ENCODE measurements at places on chromosomes 12 and 14.

DNA sequence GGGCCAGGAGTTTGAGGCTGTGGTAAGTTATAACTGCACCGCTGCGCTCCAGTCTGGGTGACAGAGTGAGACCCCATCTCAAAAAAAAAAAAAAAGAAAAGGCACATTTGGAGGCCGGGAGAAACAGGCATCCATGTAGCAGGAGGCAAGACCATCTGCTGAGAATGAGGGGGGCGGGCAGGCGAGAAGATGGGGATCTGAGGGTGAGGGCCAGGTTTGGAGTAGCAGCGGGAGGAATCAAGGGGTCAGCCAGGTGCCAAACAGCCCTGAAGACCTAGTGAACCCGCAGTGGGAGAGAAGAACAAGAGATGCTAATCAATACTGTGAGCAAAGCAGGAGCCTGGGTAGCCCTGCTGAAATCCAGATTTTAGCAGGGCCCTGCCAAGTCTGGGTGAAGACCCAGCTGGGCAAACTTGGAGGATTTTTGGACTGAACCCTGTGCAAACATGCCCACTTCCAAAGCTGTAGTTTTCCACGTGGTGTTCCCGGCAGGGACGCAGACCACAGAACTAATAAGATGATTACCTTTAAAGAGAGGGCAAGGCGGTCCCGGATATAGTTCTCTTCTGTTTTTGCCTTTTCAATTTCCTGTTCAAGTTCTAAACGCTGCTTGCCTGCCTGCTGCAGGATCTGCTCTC is 61.0 kb downstream of the NIN start:
- no peak for DNase-seq

- DNase-seq, result no peak
Observed at GRCh38 chr14:75223664-75224154, 47.3 kb upstream of the TMED10 start.

DNA sequence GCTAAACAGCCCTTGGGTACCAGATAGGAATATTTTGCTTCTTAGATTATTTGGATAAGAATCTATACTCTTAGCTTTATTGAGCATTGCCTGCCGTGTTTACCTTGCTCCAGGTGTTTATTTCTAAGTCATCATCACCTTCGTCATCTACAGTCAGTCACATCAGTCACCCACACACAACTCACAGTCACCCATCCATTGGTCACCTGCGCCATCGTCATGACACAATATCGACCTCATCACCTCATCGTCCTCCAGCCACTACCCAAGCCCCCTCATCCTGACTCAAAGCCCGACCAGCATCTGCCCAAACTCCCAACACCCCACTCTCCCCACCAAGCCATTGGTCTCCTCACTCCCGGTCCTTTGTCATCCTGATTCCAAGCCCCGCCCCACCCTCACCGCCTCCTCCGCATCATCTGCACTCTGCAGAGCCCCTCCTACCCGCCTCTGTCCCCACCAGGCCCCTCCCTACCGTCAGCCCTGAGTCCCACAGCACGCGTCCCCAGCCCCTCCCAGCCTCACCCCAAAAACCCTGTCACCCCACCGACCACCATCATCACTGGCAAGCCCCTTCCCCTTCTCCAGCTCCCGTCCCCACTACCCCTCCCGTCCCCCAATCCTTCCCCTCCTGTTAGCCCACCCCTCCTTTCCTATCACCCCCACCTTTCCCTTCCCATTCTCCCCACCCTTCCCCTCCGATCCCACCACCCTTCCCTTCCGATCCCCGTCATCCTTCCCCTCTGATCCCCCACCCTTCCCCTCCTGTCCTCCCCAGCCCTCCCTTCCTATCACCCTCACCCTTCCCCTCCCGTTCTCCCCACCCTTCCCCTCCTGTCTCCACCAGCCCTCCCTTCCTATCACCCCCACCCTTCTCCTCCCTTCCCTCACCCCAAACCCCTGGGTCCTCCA is 9.8 kb downstream of the DLK1 start:
- DNase-seq, result peak; percentile 1

DNA sequence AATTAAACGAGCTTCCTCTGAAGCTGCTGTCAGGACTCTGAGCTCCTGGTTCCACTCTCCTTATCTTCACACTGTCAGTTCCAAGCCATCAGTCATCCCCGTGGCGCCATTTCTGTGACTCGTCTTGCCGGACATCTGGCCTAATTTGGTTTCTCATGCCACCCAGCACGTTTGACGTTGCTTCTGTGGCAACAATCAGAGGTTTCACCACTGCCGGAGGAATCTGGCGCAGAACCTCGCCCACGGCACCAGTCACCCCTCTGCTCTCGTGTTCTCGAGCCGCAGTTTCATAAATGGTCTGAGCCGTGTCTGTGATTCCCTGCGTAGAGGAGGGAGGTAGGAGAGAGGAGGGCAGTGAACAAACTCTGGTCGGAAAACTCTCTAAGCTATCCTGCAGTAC is 29.7 kb downstream of the BDKRB1 start:
- DNase-seq, result no peak

- no peak for DNase-seq
Observed at GRCh38 chr12:94033784-94034183, 114.6 kb upstream of the PLXNC1 start.

- DNase-seq, result no peak
Observed at GRCh38 chr14:103423050-103423461, 37.8 kb downstream of the MARK3 start.

GRCh38 chr12:85179680-85180270 is 100.2 kb upstream of the ALX1 start:
- DNase-seq, result no peak

GRCh38 chr14:65872536-65872935 is 460.0 kb downstream of the FUT8 start:
- DNase-seq, result no peak

GRCh38 chr12:90333424-90333823 is 621.6 kb downstream of the CCER1 start:
- no peak for DNase-seq

DNA sequence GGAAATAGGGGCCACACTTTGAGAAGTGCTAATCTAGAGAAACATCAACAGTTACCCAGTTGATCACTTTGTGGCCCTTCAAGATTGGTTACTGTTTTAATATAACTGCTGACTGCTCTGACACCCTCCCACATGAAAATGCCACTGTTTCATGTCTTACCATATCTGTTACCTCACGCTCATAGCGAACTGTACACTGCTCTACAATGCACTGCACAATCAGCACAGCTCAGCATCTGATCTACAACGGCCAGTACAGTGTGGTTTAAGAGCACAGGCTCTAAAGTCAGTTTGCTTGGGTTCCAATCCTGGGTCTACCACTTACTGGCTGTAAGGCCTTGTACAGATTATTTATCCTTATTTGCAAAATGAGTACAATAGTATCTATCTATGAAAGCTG is 39.1 kb downstream of the SPPL3 start:
- no peak for DNase-seq

- no peak for DNase-seq
Observed at GRCh38 chr14:87799400-87799799, 193.6 kb downstream of the GALC start.

DNA sequence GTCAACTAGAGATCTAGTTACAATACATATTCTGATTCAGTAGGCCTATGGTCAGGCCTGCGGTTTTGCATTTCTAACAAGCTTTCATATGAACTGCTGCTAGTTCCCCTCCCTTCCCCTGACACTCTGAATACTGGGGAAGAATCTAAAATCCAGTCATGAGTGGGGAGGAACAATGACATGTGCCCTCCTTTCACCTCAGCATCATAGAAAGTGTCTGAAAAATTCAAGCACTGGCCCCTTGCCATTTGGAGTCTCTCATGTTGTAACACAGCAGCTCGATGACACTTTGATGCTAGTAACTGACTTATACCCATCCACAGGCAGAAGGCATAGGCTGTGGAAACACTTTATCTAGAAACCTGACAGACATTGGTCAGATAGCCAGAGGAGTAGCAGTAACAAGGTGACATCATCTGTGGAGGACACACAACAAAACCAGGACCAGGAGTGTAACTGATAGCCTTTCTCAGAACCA is 161.9 kb upstream of the RASSF8 start:
- DNase-seq, result no peak

- DNase-seq, result no peak
Observed at GRCh38 chr12:6532927-6533652, 1.2 kb upstream of the GAPDH start.

- DNase-seq, result no peak
Observed at GRCh38 chr12:66740732-66741131, 61.9 kb upstream of the GRIP1 start.

DNA sequence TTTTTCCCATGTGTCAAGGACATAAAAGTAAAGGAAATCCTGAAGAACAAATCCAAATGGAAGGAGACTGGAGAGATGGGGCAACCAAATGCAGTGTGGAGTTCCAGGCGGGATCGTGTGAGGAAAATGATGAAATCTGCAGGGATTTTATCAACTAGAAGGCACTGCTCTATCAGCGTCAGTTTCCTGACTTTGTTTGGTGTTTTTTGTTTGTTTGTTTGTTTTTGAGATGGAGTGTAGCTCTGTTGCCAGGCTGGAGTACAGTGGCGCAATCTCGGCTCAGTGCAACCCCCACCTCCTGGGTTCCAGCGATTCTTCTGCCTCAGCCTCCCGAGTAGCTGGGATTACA is 43.3 kb upstream of the GPR132 start:
- DNase-seq, result no peak

- DNase-seq, result no peak
Observed at GRCh38 chr14:93956514-93957332, 19.6 kb downstream of the ASB2 start.

DNA sequence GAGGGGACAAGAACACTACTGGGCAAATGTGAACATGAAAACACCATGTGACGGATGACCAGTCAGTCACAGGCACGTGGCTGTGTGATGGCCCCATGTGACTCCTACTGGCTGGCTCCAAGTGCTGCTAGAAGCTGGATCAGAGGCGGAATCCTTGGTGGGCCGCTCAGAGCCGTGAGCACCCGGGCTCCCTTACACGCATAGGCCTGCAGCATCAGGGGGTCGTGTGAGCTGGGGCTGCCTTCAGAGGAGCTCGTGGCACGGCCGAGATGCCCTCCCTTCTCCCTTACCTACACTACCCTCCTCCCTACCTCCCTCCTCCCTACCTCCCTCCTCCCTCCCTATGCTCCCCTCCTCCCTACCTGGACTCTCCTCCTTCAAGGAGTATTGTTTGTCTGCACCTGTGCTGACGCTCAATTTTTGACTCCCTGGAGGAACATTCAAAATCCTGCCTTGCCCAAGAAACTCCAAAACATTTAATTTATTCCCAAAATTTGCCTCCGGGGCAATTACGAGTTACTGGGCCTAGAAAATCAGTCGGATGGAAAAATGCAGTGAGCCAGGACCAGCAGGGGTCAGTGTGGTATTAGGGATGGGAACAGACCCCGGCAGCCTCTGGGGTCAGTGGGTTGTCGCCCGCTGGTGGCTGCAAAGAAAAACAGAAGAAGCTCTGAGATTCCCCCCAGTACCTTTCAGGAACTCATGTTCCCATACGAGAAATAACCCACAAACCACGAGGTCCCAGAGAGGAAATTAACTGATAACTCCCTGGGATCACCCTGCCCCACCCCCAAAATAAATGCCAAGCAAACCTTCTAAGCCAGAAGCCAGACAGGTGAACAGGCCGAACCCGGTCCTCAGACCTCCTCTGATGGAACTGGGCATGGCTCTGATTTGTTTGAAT is 61.3 kb downstream of the C14orf132 start:
- DNase-seq, result no peak

- no peak for DNase-seq
Observed at GRCh38 chr12:66516133-66516532, 162.7 kb downstream of the GRIP1 start.

DNA sequence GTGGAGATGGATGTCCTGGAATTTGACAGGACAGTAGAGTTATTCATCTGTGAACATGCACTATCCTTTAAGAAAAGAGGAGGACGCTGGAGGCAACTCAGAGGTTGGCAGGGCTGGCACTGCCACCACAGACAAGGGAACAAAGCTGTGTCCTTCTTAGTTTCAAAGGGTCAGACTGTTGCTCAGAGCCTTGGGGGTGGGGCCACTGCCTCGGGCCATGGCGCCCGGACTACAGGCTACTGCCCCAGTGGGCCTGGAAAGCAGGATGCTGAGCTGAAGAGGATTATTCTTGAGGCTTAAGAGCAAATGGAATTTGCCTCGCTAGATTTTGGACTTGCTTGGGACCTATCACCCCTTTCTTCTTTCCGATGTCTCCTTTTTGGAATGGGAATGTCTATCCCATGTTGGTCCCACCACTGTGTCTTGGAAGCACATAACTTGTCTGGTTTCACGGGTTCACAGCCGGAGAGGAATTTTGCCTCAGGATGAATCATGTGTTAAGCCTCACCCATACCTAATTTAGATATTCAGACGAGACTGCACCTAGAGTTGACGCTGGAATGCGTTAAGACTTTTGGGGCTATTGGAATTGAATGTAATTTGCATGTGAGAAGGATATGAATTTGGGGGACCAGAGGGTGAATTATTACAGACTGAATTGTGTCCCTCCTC is 114.8 kb upstream of the RFLNA start:
- DNase-seq, result no peak

GRCh38 chr12:121975021-121975420 is 46.7 kb upstream of the BCL7A start:
- no peak for DNase-seq

- DNase-seq, result no peak
Observed at GRCh38 chr12:84950971-84951546, 38.5 kb upstream of the SLC6A15 start.

GRCh38 chr12:105970885-105971284 is 167.9 kb downstream of the NUAK1 start:
- DNase-seq, result no peak

DNA sequence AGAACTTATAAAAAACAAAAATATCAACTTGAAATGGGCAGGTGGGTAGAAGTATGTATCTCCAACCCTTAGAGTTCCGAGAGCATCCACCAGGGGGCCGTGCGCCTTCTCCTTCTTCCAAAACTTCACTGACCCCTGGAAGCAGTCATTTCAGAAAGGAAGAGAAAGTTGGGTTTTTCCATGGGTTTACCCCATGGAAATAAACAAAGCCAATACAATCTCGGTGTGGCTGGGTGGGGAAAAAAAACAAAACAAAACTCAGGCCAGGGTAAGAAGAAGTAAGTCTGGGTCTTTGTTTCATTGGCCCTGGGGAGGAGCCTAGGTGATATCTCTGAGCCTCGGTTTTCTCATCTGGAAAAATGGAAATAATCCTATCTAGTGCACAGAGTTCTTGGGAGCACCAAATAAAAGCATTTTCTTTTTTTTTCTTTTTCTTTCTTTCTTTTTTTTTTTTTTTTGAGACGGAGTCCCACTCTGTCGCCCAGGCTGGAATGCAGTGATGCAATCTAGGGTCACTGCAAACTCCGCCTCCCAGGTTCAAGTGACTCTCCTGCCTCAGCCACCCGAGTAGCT is 33.6 kb upstream of the HNF1A start:
- DNase-seq, result no peak

DNA sequence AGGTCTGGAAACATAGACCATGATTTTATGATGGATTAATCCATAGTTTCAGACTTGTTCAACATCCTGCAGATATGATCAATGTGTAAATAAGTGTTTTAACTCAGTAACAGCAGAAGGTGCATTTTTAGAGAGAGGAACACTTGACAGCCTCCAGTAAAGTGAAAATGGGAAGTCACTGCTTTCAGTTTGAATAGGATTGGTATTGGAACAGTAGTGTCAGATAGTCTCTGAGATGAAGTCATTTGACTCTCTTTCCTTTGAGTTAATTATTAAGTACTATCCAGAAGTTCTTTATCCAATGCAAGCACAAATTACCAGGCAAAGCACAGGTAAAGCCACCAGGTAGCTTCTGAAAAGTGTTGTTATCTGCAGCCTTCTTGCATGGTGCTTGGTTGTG is 14.5 kb upstream of the NAV3 start:
- DNase-seq, result no peak

All from D721Med (cell line).